Caco-2 (cell line): ENCODE measurements at places on chromosomes 2 and 18.

- no peak overlapping the region for H3K27ac ChIP-seq
- H3K4me1 ChIP-seq, result no peaks in the 10 kb centered on the region
- no peak overlapping the region for H3K4me3 ChIP-seq
These were observed 521.0 kb upstream of the RAB6C start for GRCh38 chr2:129458436-129458835.

DNA sequence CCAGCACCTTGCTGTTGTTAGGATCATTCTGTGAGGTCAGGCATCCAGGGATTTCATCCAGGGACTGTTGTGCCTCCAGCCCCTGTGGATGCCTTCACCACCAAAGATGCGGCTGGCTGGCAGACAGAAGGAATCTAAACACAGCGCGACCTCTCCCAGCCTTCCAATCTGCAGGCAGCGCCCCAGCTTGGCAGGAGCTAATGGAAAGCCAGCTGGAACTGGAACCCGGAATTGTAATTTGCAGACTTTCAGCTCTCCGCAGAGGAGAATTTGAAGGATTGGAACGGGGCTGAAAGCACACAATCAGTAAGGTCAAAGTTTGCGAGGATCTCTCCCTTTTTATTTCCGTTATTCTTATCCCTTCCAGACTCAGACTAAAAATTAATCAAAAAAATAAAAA lies 127.8 kb downstream of the TRIB2 start:
- H3K27me3 ChIP-seq, result no peaks in the 10 kb centered on the region
- DNase-seq, result no peak
- no peaks in the 10 kb centered on the region for H3K4me1 ChIP-seq
- H3K36me3 ChIP-seq, result no peaks in the 10 kb centered on the region
- H3K4me3 ChIP-seq, result no peak overlapping the region

- H3K36me3 ChIP-seq, result no peaks in the 10 kb centered on the region
- no peak for DNase-seq
- H3K4me3 ChIP-seq, result no peak overlapping the region
- no peak overlapping the region for H3K27ac ChIP-seq
- H3K4me1 ChIP-seq, result no peaks in the 10 kb centered on the region
These were observed 91.2 kb upstream of the CCDC195 start for GRCh38 chr2:224807153-224807964.

DNA sequence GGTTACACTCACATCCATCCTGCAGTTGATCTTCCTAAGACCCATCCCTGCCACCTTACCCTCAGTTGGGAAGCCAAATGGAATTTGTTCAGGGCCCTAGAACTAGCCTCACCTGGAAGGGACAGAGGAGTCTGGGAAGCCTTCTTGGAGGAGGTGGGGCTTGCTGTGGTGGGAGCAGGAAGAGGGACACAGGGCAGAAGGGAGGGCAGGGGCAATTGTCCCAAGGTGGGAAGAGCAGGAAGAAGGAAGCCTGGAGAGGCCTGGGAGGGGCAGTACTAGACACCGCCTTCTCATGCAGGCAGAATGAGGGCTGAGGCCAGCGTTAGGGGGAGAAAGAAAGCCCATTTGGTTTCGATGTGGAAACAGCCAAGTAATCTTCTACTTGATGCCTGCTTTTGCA lies 34.1 kb upstream of the ASPRV1 start:
- H3K4me1 ChIP-seq, result no peaks in the 10 kb centered on the region
- no peak overlapping the region for H3K4me3 ChIP-seq
- no peak overlapping the region for H3K27ac ChIP-seq
- no peaks in the 10 kb centered on the region for H3K36me3 ChIP-seq
- no peak for DNase-seq

- no peaks in the 10 kb centered on the region for H3K36me3 ChIP-seq
- no peak overlapping the region for H3K4me3 ChIP-seq
- H3K27ac ChIP-seq, result no peak overlapping the region
- no peaks in the 10 kb centered on the region for H3K27me3 ChIP-seq
- peaks cover 8% of the 10 kb centered on the region for H3K4me1 ChIP-seq
These were observed 10.0 kb downstream of the ZAP70 start for GRCh38 chr2:97723156-97724072.
